ENCODE measurements at places on chromosomes 6 and 20.
A peak's percentile ranks its signal among the peaks of the same experiment; 100 is the strongest.

DNA sequence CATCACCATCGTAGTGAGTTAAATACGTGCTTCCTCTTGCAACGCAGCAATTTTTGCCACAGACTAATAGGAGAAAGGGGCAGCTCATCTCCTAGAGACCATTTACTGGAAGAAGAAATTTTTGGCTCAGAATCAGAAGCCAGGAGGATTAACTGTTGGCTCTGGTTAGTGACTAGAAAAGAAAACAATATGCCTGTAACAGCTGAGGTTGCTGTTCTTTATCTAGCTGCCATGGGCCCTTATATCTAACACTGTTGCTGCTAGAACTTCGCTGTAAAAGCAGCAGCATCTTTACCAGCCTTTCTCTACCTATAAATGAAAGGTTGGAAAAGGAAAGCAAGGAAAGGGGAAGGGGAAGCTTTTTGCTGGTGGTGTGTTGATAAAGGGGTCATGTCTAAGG, 65.9 kb downstream of the FAM135A start:
- peak; percentile 53 for DNase-seq

- no peak for DNase-seq
These were observed 17.9 kb upstream of the CST3 start for GRCh38 chr20:23655491-23656211.

- DNase-seq = no peak
These were observed 142.8 kb downstream of the VEGFA start for GRCh38 chr6:43912598-43913371.

GRCh38 chr6:7691021-7691420, 34.9 kb upstream of the BMP6 start:
- no peak for DNase-seq

GRCh38 chr6:11722220-11722619, 56.4 kb downstream of the ADTRP start:
- DNase-seq = no peak

GRCh38 chr20:44465001-44465560, 10.6 kb upstream of the TTPAL start:
- DNase-seq = no peak

- DNase-seq = no peak
These were observed 35.7 kb downstream of the TTI1 start for GRCh38 chr20:37997516-37997915.

DNA sequence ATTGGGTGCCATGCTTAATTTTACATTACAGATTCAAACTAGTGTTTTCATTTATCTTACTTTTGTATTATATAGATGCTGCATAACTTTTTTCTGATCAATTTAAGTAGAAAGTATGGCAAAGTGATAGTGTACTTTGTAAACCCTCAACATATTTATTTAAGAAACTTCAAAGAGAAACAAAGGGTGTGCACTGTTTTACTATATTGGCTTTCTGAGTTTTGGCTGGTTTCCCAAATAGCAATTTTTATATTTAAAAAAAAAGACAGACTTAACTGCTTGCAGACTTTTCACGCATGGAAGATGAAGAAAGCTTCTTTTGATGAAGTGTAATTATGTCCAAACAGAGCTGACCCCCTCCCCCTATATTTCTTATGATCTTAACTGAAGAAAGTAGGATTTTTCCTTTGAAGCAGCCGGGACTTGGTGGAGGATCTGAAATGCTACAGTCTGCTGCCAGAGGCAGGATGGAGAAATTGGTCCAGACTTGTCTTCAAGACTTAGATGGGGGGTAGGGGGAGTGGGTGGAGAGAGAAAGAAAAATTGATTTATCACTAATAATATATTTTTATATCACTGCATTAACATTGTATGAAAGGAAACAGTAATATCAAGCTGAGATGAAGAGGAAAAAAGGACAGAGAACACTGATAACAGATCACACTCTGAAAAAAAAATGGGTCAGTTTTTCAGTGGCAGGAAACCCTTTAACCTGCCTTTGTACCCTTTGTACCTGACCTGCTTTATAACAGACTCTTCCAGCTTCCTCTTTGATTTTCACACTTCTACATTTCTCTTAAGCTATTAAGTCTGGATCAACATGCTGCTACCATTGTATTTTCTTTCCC, 56.0 kb upstream of the SUPT3H start:
- DNase-seq = no peak

DNA sequence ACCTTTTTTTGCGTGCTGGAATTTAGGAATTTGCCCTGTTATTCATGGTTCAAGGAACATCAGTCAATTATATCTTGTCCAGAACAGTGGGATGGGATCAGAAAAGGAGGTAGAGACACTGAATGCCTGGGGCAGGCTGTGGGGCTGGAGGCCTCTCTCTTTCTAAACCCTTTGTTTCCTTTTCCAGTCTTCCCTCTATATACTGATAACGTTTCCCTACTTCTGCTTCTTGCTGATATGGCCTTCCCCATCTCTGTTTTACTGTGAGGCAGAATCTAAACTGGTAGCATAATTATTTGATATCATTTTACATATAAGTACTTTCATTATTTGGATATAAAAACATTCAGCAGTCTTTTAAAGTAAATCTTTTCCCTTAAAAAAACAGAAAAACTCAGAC, 67.5 kb downstream of the DNAH8 start:
- DNase-seq = no peak

DNA sequence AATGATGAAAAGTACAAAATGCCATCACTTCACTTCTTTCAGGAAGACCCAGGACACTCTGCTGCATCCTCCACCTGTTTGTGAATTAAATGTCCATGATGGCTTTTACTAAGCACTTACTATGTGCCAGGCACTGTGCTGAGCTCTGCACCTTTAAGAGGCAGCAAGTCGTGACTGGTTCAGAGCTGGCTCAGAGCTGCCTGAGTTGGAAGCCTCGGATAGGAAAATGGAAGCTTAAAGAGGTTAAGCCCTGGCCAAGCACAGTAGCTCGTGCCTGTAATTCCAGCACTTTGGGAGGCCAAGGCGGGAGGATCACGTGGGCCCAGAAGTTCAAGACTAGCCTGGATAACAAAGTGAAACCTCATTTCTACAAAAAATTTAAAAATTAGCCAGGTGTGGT, 95.6 kb downstream of the SNX5 start:
- no peak for DNase-seq

DNA sequence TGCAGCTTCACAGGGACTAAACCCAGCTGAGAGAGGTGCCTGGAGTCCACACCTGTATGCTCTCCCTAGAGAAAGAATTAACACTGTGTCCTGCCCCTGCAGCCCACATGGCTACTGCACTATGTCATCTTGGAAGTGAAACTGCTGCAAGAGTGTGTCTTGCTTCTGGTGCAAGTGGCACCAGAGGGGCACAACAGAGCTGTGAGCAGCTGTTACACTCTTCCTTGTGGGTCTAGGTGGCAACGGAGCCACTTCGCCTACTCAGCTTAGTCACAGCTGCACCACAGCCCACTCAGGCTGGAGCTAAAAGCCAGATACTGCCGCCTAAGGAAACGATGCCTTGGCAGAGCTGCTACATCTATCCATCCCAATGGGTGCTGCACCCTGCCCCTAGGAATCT, 391.4 kb downstream of the COL12A1 start:
- no peak for DNase-seq

DNA sequence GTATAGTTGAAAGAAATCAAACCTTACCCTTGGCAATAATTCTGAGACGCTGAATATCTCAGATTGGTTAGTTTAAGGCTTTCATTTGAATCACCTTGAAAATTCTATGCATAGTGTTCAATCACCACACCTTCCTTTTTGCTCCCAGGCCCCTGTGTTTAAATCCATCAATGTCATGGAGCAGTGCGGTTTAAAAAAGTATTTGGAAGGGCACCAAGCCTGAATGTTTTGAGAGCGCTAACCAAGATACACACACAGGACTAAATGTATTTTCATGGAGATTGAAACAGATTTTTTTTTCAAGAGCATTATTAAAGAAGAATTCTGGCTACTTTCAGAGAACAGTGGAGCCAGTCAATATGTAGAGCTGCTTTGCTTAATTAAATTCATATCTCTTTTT, 195.7 kb downstream of the CENPW start:
- DNase-seq = no peak

DNA sequence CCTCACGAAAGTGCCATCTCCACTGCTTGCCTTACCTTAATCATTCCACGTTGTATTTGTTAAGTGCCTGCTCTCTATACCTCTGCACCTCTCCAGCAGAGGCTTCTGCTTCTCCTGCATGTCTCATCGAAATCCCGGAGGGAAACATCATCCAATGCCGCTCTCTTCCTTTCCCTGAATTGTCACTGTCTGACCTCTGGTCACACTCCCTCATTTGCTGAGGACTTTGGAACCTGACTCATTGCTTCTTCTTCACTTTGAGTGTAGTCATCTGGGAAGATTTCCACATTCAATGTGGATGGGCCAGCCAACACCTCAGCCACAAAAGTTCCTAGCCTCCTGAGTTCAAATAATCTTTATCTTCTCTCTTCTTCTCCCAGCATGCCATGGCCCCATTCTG, 78.9 kb upstream of the BEND6 start:
- DNase-seq = no peak

GRCh38 chr6:54646069-54646950, 200.3 kb upstream of the FAM83B start:
- no peak for DNase-seq
